Coronary artery (tissue), 2 donors: ENCODE measurements at places on chromosomes 12 and 14.

DNA sequence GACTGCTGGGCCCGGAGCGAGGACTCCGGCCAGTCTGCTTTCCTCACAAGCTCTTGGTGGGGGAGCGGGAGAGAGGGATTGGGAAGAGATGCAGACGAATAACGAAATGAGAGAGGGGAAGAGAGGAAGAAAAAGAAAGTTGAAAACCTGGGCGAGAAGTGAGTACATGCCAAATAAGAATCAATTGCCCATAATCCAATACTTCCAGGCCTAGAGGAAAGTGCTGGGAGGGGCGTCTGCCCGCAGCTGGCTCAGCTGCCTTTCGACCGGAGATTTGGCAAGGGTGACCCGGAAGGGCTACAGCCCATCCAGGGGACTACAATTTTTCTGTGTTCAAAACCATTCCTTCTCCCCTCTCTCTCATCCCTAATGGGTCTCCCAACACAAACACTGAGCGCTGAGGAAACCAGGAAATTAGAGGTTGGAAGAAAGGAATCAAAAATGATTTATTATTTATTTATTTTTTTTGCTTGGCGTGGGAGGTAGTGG lies 4.9 kb downstream of the NKX2-1 start:
- no peak for DNase-seq

GRCh38 chr12:48601013-48601756 lies 31.3 kb upstream of the LALBA start:
- no peak for DNase-seq

- DNase-seq = no peak
Observed at GRCh38 chr14:35986219-35986573, 160.1 kb downstream of the BRMS1L start.

DNA sequence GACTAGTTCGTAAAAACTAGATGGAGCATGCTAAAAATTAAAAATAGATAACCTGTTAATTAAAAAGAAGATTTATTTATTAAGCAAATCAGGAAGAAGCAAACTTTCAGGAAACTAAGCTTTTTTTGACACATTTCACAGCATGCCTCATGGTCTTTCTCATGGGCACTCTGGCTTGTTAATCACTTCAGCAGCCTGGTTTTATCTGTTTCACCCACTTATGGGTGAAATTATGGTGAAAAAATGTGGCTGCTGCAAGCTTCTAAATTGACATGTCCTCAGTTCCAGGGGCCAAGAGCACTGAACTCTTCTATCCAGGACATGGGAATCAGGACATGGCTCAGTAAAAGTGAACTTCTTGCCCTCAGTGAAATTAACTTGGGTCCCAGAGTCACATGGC lies 468.6 kb upstream of the SYT1 start:
- DNase-seq = no peak

- peak; percentile 87 for DNase-seq
Observed at GRCh38 chr14:32075672-32076277, 1.3 kb upstream of the ARHGAP5 start.

GRCh38 chr12:47972895-47973294 lies 9.5 kb downstream of the TMEM106C start:
- DNase-seq = no peak

DNA sequence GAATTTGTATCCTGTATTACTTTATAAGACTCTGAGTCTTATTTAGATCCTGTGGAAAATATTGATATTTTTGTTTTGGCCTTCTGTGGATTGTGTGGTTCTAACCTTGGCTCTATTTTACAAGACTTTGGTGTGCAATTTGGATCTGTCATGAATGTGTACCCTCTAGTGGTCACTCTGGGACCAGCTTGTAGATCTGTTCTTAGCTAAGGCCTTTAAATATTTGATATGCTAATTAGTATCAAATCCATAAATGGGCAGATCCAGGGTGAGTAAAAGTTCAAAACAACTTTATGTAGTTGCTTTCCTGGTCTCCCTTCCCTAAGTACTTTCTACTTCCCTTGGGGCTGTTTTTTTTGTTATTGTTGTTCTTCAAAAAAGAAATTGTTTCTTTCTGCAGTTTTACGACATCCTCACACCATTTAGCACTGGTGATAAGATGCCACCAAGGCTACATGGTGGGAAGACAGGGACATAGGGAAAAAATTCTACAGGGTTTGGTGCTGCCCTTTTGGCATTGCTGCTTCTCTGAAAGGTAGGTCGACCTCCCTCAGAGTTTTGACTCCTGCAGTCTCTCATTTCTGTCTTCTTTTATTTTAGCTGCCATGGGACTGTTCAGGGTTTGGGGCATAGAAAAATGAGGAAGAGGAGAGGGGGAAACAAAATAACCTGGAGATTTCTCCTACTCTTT lies 238.5 kb downstream of the GPHN start:
- DNase-seq = no peak
